ENCODE measurements at places on chromosomes 13 and 19.

- DNase-seq = no peak
Observed at GRCh38 chr19:49210108-49210900, 52.7 kb downstream of the TRPM4 start.

GRCh38 chr19:55581823-55582223, 1.2 kb upstream of the ZNF579 start:
- DNase-seq = no peak

DNA sequence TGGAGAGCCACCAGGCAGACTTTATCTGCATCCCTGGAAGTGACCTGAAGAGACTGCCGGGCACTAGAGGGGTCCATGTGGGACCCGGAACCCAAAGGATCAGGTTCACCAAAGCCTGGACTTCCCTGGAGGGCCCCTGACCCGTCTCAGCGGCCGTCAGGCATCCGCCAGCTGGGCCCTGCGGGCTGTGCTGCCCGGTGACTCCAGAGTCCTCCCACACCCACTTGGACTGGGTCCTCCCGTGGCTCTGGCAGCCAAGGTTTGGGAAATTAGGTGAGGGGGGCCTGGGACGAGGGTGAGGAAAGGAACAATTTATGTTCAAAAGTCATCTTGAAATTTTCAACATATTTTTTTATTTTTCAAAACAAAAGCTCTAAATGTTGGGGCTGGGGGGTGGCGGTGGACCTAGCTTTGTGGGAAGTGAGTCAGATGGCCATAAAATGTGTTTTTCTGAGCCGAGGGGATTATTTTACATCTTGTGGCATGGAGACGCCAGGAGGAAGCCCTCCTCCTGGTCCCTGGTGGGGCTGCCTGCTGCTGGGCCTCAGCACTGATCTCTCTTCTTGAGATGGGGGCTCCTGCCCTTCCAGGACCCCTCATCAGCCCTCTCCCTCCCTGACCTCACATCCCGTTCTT, 20.2 kb downstream of the CEBPA start:
- DNase-seq = no peak

DNA sequence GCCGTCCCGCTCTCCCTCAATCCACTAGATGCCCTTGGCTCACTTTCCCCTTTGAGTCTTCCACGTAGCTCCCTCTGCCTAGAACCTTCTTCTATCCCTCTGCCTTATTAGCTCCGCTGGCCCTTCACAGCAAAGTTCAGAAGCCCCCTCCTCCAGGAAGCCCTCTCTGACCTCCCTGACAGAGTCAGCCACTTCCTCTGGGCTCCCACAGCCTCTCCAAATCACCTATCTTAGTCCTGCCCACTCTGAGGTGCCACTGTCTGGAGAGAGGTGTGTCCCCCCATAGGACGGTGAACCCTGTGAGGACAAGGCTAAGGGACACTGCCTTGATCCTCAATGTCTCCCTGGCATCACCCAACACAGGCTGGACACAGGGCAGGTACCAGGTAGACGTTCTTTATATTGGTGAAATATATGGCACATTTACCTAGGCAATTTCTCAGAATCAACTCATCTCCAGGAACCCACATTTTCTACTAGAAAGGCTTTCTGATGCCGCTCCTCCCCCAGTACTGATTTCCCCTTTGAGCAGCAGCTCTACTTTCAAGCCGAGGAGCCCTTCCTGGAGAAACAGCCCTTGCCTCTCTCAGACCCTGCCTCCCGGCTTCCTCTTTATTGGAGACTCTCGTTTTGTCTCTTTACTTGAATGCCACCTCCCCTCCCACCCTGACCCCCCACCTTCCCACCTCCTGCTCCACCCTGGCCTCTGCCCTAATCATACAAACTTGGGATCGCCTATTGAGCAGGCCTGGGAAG, 3.4 kb upstream of the TGFB1 start:
- no peak for DNase-seq

DNA sequence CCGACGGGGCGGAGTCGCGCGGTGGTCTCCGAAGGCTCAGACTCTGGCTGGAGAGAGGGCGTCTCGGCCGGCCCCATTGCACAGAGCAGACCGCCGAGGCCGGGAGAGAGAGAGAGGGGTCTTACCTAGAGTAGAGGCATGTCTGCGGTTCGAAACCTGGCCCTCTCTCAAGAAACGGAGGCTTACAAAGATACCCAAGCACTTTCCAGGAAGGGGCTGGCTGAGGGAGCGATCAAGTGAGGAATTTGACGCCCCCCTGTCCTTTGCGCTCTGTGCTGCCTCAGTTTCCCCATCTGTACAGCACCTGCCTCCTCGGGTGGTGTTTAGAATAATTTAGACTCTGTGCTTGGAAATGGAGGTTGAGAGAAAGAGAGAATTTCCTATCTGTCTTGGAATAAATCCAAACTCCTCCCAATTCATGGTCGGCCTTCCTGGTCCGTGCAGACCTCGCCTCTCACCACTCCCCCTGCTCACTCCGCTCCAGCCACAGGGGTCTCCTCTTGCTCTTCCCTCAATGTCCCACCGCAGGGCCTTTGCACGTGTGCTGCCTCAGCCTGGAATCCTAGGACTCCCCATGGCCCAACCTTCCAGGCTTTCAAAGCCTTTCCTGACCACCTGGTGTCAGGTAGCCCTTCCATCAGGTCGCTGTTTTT, 658 bp upstream of the ISOC2 start:
- DNase-seq = no peak

- DNase-seq = no peak
Observed at GRCh38 chr13:95174517-95174916, 126.7 kb downstream of the ABCC4 start.
